GM23248 (cell line): ENCODE measurements at places on chromosomes 12 and 14. TPM values are rescaled to one million over a fixed set of nuclear protein-coding genes. Genes with fewer than 3 reads are reported as not detected.
A peak's percentile ranks its signal among the peaks of the same experiment; 100 is the strongest.

CD27 gene
- not detected in 2 replicates for total RNA-seq

MORN3 gene
- 0.13 TPM in 1 of 2 replicates, not detected in the other for total RNA-seq

KRT3 gene
- total RNA-seq, result not detected in 2 replicates

MLF2 gene
- total RNA-seq, result 252 and 313 TPM in 2 replicates

TNFAIP2 gene
- total RNA-seq, result 45.0 and 51.8 TPM in 2 replicates

OR6C2 gene
- total RNA-seq, result not detected in 2 replicates

AMIGO2 gene
- 25.7 and 29.9 TPM in 2 replicates for total RNA-seq

TAS2R9 gene
- not detected in 2 replicates for total RNA-seq

GPR84 gene
- total RNA-seq, result not detected in 2 replicates

NELL2 gene
- total RNA-seq, result not detected in 2 replicates

OR5AU1 gene
- total RNA-seq, result not detected in 2 replicates

LRFN5 gene
- 0.54 and 2.1 TPM in 2 replicates for total RNA-seq

DNA sequence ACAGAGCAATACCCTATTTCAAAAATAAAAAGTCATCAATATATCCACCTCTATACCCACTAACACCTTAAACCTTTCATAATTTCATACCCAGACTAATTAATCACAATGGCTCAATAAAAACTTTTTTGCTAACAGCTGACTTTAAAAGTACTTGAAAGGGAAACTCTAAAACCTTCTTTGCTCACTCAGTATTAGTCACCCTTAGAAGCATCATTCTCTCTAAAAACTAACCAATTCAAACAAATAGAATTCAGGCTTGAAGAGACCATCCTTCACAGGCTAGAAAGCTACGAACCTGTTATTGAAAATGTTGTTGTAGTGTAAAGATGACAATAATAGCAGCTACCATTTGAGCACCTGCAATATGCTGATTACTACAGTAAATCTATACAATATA, 37.2 kb downstream of the HECTD1 start:
- DNase-seq, result peak; percentile 53

GRCh38 chr12:110105986-110106385, 18.2 kb upstream of the IFT81 start:
- no peak for DNase-seq

GRCh38 chr14:73834261-73834625, 17.4 kb upstream of the PTGR2 start:
- DNase-seq, result no peak

- peak; percentile 70 for DNase-seq
Observed at GRCh38 chr12:53972152-53972702, 699 bp upstream of the HOXC11 start.

DNA sequence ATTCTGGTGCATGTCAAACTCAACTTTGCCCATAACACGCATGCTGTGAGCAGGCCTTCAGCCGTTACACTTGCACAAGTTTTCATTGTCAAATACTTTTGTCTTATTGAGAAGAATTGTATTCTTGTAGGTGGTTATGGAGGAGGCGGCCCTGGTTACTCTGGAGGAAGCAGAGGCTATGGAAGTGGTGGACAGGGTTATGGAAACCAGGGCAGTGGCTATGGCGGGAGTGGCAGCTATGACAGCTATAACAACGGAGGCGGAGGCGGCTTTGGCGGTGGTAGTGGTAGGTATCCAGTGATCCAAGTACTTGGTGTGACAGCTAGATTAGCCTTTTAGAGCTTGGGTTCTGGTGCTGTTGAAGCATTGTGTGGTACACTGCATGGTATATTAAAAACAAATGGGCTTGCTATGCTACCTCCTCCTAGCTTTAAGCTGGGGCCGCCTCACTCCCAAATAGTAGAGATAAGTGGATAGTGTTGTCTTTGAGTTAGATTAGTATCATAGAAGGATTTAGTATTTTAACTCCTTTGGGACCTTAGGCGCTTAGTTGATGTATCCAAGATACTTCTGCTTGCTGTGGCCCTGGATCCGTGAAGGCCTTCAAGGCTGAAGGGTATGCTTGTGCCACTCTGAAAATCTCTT, 2.5 kb downstream of the HNRNPA1 start:
- DNase-seq, result no peak

DNA sequence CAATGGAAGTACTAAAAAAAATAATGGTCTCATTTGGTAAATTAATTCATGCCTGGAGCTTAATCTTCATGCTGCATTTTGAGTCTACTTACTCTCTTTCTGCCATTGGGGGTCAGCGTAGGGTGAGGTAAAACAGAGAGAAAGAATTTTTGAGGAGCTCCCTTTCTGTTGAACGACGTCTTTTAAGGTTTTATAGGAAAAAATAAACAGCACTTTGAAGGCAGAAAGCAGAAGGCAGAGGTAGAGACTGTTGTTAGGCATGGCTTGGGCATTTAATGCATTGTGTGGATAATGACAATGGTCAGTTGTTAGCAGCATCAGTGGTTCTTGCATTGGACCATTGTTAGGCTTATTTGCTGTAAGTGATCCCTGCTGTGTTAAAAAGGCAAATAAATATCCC, 557.2 kb upstream of the STXBP6 start:
- no peak for DNase-seq

GRCh38 chr12:57553343-57554202, 3.7 kb downstream of the KIF5A start:
- DNase-seq, result no peak

- peak; percentile 49 for DNase-seq
Observed at GRCh38 chr12:19402743-19403431, 36.4 kb upstream of the AEBP2 start.

- no peak for DNase-seq
Observed at GRCh38 chr12:119672194-119672593, 4.3 kb downstream of the PRKAB1 start.

- peak; percentile 84 for DNase-seq
Observed at GRCh38 chr12:58566599-58566998, 353.7 kb downstream of the LRIG3 start.

GRCh38 chr14:94158239-94158883, 15.8 kb upstream of the PPP4R4 start:
- DNase-seq, result no peak

GRCh38 chr12:38872561-38872960, 32.8 kb downstream of the CPNE8 start:
- no peak for DNase-seq

DNA sequence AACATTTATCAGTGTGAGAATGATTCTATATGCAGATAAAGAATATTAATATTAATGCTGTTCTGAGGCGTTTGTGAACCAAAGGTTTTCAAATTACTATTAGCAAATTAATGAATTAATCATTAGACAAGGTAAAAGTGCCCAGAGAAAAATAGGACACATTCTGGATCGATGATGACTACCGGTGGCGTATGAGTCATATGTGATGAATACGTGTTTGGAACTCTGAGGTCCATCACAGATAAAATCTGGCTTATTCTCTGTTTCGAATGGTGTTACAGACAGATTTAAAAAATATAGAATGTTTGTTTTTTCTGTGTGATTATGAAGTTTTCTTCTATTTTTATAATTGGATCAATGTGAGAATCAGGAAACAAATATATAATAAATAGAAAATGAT, 79.2 kb upstream of the RTL1 start:
- peak; percentile 66 for DNase-seq

- no peak for DNase-seq
Observed at GRCh38 chr14:62946221-62946620, 99.0 kb downstream of the KCNH5 start.

- DNase-seq, result no peak
Observed at GRCh38 chr14:99538275-99538674, 57.1 kb downstream of the CCNK start.

- DNase-seq, result peak; percentile 61
Observed at GRCh38 chr14:81169711-81170103, 51.1 kb downstream of the GTF2A1 start.

DNA sequence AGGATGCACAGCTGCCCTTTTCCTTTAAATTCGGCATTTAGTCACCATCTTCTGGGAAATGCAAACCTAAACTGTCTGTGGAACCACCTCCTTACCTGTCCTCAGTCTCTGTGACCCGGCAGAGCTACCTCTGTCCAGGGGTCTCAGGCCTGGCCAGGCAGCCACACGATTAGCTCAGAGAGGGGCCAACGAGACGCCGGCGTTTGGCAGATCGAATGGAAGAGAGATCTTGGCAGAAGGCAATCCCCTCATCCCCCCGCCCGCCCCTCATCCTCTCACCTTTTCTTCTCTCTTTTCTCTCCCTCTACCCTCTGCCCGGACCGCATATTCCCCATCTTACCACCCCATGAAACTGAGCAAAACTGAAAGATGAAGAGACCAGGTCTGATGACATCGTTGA, 101.0 kb downstream of the PIWIL1 start:
- DNase-seq, result no peak

DNA sequence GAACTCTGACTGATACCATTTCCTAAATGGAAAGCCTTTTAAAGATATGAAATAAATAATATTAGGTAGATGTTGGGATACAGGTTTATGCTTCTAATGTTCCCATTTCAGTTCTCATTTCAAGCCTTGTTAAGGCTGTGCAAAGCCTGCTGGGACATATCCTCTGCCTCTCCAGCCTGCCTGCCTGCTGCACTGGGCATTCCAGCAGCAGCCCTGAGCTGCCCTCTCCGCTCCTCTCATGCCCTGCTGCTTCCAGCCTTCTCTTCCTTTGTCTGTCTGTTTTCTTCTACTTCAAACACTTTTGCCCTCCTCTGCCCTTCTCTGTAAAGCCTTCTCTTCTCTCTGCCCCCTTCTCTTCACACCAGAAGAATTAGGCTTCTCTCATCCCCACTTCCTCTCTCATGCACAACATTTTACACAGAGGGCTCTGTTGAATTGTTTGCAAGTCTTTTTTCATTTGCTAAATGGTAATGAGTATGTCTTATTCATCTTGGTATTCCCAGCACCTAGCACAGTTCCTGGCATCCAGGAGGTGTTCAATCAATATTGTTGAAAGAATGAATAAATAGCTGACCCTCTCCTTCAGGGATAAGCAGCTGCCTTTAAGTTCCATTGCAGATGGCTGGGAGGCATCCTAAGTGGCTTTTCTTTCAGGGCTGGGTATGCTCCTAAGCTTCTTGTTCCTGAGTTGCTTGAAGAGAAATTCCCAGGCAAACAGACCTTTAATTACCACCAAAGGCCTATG, 292.3 kb downstream of the TMEM117 start:
- no peak for DNase-seq

DNA sequence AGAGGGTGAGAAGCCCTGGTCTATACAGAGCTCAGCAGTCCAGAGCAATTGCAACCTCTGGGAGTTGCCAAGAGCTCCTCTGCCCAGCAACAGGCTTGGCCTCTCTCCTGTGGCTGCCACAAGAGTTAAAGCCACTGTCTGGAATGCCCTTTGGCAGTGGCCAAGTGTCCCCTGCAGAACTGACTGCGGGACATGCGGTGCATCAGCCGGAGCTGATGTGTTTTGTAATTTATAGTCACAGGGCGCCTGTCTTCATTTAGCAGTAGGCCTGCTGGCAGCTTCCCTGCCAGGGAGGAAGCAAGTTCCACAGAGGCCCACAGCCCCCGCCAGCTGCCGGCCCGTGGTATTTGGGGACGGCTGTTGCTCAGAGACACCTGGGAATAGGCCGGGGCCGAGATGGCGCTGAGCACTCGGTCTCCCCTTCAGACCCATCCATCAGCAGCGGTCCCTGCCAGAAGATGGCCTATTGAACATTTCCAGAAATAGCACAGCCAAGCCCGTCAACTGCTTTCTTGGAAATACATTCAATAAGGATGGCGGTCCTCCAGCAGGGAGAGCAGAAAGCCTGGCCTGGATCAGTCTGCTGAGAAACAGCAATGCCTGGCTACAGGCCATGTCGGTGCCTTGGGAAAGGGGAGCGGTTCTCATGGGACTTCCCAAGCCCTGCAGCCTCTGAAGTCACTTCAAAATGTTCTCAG, 217.4 kb downstream of the CRADD start:
- peak; percentile 85 for DNase-seq

DNA sequence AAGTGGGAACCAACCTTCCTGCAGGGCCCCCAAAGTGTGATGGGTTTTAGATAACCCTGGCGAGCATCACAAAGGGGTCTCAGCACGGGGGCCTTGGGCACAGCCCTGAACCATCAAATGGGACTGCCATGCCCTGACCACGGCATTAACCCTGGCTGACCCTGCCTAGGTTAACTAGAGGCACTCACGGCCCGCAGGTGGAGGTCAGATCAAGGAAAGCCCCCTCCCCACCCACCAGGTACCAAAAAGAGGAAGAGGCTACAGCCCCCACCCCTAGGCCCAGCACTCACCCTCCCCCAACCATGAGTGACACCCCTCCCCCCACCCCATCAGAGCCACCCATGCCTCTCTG, 42.5 kb downstream of the CCNK start:
- no peak for DNase-seq

- DNase-seq, result no peak
Observed at GRCh38 chr14:45757655-45758054, 504.7 kb upstream of the MIS18BP1 start.

DNA sequence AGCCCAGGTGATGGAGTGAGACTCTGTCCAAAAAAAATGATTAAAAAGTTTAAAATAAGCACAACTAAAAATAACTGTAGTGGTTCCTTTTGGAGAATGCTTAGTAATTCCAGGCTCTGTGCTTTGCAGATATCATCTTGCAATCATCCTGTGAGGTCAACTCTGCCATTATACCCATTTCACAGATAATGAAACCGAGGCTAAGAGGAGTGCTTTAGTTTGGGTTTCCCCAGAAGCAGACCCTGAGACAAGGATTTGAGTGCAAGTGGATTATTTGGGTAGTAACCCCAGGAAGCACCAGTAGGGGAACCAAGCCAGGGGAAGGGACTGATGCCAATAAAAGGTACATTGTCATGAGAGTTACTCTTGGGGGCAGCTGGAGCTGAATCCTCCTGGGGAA, 44.7 kb downstream of the RIN3 start:
- no peak for DNase-seq

- no peak for DNase-seq
Observed at GRCh38 chr12:109637348-109637747, 63.8 kb downstream of the MVK start.

DNA sequence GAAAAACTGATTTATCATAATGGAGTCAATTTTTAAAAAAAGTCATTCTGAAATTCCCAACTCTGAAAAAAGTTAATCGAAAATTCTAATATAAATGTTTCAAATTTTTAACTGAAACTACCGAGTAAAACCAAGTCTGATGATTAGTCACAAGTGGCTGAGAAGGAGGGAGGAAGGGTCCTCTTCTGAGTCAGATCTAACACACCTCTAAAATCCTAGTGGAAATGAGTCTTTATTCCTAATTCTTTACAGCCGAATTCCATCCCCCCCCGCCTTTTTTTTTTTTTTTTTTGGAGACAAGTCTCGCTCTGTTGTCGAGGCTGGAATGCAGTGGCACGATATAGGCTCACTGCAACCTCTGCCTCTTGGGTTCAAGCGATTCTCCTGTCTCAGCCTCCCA, 37.9 kb downstream of the RAD9B start:
- no peak for DNase-seq

GRCh38 chr14:32319368-32320049, 9.6 kb upstream of the AKAP6 start:
- no peak for DNase-seq

- DNase-seq, result no peak
Observed at GRCh38 chr12:1326258-1326657, 268.1 kb downstream of the FBXL14 start.
